ENCODE measurements at places on chromosomes 2 and 18. TPM values are rescaled to one million over a fixed set of nuclear protein-coding genes. Genes with fewer than 3 reads are reported as not detected.

Gene CDKL4
- total RNA-seq, result not detected

Gene SPTBN1
- 68.3 TPM for total RNA-seq

DNA sequence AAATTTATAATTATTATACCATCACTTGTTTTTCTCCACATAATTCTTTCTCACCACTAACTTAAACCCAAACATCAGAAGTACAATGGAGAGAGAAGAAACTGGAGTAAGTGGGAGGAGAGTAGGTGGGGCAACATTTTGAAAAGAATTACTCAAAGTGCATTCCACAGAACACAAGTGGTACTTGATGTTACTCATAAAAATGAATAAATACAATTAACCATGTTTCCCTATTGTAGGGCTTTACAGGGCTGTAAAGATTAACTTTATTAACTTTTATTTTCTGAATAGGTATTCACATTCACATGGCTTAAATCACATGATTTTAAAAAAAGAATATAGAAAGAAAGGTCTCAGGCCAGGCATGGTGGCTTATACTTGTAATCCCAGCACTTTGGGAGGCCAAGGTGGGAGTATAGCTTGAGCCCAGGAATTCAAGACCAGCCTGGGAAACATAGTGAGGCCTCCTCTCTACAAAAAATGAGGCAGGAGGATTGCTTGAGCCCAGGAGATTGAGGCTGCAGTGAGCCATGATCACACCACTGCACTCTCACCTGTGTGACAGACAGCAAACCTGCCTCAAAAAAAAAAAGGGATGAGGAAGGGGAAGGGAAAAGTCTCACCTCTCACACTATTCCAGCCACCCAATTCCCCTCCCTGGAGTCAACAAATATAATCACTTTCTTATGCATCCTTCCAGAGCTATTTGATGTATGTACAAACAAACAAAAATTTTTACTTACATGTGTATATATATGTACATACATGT lies 47.1 kb downstream of the KCNG3 start:
- H3K36me3 ChIP-seq, result no peaks in the 10 kb centered on the region
- H3K27me3 ChIP-seq, result peaks cover 3% of the 10 kb centered on the region
- H3K4me3 ChIP-seq, result no peak overlapping the region
- H3K4me1 ChIP-seq, result no peaks in the 10 kb centered on the region

- H3K4me1 ChIP-seq, result no peaks in the 10 kb centered on the region
- no peak for DNase-seq
- H3K27ac ChIP-seq, result no peak overlapping the region
- no peaks in the 10 kb centered on the region for H3K36me3 ChIP-seq
Measured at GRCh38 chr2:209398463-209398862, 25.4 kb upstream of the MAP2 start.

- H3K4me3 ChIP-seq, result no peak overlapping the region
- H3K27ac ChIP-seq, result no peak overlapping the region
- DNase-seq, result no peak
- H3K36me3 ChIP-seq, result no peaks in the 10 kb centered on the region
- peaks cover 6% of the 10 kb centered on the region for H3K27me3 ChIP-seq
- no peaks in the 10 kb centered on the region for H3K4me1 ChIP-seq
Measured at GRCh38 chr2:104836841-104837240, 17.1 kb upstream of the POU3F3 start.

GRCh38 chr2:21993002-21993401 lies 869.2 kb downstream of the TDRD15 start:
- H3K4me3 ChIP-seq, result no peak overlapping the region
- no peak for DNase-seq
- no peaks in the 10 kb centered on the region for H3K4me1 ChIP-seq
- no peaks in the 10 kb centered on the region for H3K27me3 ChIP-seq

GRCh38 chr2:109125593-109126500 lies 3.2 kb upstream of the SH3RF3 start:
- no peak for DNase-seq
- H3K27me3 ChIP-seq, result peaks cover 27% of the 10 kb centered on the region
- H3K27ac ChIP-seq, result no peak overlapping the region
- H3K4me3 ChIP-seq, result no peak overlapping the region
- no peaks in the 10 kb centered on the region for H3K36me3 ChIP-seq

- H3K4me1 ChIP-seq, result peaks cover 7% of the 10 kb centered on the region
- H3K27me3 ChIP-seq, result no peaks in the 10 kb centered on the region
- no peak for DNase-seq
Measured at GRCh38 chr18:9066358-9066757, 36.1 kb upstream of the NDUFV2 start.

Measured in natural killer cell (primary cell).